ENCODE measurements at places on chromosomes 12 and 14. TPM values are rescaled to one million over a fixed set of nuclear protein-coding genes. Genes with fewer than 3 reads are reported as not detected.

The CCND2 gene
- 26.7 TPM for total RNA-seq

The GPRC5D gene
- not detected for total RNA-seq

The PZP gene
- total RNA-seq, result not detected

The PROX2 gene
- not detected for total RNA-seq

The EIF2B1 gene
- total RNA-seq, result 124 TPM

Data from uterine smooth muscle cell (primary cell).